ENCODE measurements at places on chromosomes 13 and 19. TPM values are rescaled to one million over a fixed set of nuclear protein-coding genes. Genes with fewer than 3 reads are reported as not detected.

Gene FAM216B
- polyA plus RNA-seq = not detected

Gene SLITRK1
- 3.1 TPM for polyA plus RNA-seq

Gene ATXN8OS
- polyA plus RNA-seq = not detected

Gene CGB1
- polyA plus RNA-seq = not detected

Gene KCNJ14
- 0.45 TPM for polyA plus RNA-seq

Gene UPK1A
- polyA plus RNA-seq = 9.8 TPM

Gene LEUTX
- polyA plus RNA-seq = not detected

Gene DLEU7
- 4.0 TPM for polyA plus RNA-seq
